Stimulated activated CD4-positive, alpha-beta T cell treated with anti-CD3 and anti-CD28 coated beads, Interleukin-1b, Interleukin-23, amount 100 ng/mL, for 4 hours (primary cell): ENCODE measurements at places on chromosomes 7 and 10.

- DNase-seq = no peak
These were observed 11.7 kb downstream of the RBP3 start for GRCh38 chr10:47359626-47360418.

DNA sequence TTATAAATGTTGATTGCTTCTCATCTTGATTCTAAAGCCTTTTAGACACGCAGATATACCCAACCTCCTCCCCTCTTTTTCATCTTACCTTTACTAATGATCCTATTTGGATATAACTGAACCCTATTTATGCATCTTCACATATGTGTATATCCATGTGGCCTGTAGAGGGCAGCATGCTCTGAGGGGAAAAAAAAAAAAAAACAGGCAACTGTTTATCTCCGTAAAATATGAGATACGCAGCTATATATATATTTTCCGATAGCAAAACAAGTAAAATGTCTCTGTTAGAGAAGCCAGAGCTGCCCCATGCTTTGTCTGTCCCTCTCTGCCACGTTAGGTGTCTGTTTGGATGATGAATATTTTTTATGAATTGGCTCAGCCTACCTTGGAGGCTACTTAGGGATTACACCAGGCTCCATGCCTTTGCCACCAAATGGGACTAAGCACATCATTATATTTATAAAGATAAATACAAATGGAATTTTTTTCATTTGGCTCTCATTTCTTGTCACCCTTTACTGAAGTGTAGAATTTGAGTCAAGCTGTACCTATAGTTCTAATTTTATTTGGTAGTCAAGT, 174.8 kb upstream of the FZD1 start:
- no peak for DNase-seq

DNA sequence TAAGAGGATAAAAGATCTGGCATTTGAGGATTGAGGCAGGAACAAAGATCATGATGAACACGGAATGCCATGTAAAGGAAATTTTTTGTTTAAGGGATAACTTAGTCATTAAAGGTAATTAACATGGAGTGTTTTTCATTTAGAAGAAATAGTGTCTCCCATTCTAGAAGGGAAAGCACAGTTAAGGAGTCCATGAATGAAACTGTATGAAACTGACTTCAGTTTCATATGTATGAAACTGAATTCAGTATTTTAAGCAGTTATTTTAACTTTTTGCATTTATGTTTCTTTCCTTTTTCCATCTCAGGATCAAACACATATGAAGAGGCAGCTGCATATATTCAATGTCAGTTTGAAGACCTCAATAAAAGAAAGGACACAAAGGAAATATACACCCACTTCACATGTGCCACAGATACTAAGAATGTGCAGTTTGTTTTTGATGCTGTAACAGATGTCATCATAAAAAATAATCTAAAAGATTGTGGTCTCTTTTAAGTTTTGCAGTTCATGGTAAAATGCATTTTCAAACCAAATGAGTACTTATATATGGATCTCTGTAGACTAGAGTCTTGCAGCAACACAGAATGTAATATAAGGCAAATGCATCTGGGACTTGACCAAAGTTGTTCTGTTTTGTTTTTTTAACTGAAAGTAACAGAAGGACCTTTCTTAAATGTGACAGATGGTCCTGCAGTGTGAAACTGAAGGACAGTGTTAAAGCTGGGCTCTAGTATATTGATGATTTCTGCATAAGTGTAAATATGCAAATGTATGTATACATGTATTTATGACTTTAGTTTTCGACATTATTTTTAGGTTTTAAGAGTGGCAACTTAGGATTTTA, 82.6 kb downstream of the GNAI1 start:
- DNase-seq = no peak

DNA sequence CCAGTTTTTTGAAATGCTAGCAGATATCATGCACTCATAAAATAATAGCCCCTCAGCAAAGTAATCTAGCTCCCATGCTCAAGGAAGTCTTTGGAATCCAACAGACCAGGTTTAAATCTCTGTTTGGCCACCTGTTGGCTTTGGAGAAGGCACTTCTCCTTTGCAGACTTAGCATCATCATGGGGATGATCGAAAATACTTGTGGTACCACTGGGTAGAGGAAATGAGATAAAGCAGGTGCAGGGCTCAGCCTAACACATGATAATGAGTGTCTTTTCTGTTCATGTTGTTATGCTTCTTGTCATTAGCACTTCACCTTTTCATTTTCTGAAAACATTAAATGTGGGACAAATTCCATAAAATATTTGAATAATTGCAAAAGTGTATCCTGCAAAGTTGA, 67.4 kb downstream of the LRRC18 start:
- DNase-seq = no peak

GRCh38 chr10:131480861-131481260, 169.3 kb upstream of the TCERG1L start:
- DNase-seq = no peak

DNA sequence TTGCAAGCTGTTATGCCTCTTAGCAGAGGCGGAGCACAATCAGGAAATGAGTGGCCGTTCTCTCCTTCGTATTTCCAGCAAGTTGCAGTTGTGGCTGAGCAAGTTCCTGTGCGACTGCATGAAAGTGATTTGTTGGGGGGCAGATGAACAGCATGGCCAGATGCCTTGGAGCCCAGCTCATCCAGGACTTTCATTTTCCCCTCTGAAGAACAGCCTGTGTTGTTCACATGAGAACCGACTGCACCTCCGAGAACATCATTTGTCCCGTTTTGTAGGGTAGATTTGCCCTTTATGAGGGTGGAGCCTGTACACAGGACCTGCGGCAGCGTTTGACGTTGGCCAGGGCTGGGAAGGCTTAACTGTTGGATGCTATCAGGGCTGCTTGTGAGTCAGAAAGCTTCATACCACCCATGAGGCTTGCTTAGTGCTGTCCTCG, 4.4 kb downstream of the BAG3 start:
- DNase-seq = peak; percentile 23

DNA sequence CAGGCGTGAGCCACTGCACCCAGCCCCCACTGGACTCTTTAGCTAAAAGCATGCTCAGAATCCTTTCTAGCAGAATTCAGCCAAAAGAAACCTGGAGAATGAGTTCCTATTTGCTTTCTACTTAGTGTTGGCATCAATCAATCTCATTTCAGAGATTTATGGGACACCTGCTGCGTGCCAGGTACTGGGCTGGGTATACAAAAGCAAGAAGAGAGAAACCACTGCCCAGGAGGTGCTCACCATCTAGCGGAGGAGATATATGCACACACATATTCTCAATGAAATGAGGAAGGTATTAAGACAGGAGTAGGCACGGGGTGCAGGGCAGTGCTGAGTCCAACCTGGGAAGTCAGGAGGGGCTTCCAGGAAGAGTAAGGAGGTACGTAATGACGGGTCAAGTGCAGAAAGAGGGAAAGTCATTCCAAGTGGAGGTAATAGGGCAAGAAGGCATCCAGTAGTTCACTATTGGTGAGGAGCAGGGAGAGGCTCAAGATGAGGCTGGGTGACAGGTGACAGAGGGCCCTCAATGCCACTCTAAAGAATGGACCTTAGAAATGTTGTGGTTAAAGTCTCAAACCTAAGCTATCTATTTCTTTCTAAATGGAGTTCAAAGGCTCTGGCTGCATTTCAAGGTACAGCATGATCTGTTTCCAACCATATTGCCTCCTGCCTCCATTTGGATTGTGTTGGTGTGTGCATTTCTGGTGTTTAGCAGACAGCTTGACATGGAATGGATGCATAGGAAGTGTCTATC, 22.1 kb downstream of the ABLIM1 start:
- no peak for DNase-seq

DNA sequence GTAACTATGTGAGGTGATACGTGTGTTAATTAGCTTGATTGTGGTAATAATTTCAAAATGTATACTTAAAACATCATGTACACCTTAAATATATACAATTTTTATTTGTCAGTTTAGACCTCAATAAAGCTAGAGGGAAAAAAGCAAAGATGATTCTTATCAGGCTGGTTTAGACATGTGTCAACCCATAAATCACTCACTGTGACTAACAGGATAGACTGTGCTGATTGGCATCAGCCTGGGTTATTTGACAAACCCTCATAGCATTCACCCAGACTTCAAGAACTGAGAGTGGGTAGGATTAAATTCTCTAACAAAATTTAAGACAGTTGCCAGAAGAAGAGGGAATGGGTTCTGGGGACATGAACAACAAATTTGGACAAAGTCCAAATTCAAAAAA, 73.8 kb upstream of the TMEM140 start:
- DNase-seq = no peak
